ENCODE measurements at places on chromosomes 3 and 15.

DNA sequence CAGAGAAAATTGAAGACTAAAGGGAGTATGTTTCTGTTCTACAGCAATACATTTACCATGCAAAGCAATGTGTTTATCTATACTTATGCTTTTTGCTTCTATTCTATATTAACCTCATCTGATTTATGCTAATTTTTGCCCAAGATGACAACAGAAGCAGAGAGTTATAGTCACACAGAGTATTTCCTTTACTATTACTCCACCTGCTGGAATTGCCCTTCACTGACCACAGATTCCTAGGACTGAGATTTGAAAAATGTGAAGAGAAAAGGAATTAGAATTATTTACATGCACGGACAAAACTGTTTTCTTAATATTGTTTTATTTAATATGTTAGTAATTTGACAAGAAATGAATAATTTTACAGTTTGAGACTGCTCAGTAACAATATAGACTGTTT, 745.6 kb downstream of the VGLL3 start:
- peak; percentile 0 for DNase-seq

DNA sequence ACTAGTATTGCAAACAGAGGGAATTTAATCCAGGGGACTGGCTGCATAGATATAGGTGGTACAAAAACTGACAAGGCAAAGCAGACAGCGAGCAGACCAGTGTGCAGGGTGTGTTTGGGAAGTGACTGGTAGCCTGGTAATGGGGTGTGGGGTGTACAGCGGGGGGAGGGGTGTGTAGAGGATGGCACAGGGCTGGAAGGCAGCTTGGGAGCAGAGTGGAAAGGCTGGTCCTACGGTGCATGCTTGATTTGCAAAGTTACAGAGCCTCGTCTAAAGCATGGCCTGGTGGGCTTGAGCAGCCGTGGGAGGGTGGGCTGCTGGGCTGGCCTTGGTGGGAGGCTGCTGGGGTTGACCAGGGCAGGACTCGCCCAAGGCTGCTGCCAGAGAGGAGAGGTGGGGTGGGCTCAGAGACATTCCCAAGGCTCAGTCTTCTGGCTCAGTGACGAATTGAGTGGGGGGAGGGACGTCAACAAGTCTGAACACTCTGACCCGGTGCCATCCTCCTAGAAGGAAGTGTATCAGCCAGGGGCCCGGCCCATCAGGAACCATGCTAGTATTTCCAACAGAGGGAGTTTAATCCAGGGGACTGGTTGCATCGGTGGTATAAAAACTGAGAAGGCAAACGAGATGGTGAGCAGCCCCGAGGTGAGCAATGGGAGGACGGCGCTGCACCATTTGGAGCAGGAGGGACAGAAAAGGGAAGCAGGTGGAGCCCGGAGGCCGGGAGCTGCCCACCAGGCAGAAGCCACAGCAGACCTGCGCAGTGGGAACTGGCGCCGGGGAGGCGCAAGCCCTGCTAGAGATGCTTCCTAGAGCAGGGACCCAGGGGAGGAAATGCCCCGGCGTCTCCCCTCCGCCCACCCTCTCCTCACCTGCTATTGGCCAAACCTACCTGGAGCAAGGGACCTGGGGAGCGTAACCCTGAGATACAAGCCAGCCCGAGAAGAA, 29.2 kb downstream of the CPN2 start:
- peak; percentile 39 for DNase-seq

GRCh38 chr3:100210772-100211135, 50.0 kb upstream of the TBC1D23 start:
- DNase-seq: peak; percentile 85

- no peak for DNase-seq
Measured at GRCh38 chr15:59798605-59798917, 109.4 kb upstream of the BNIP2 start.

DNA sequence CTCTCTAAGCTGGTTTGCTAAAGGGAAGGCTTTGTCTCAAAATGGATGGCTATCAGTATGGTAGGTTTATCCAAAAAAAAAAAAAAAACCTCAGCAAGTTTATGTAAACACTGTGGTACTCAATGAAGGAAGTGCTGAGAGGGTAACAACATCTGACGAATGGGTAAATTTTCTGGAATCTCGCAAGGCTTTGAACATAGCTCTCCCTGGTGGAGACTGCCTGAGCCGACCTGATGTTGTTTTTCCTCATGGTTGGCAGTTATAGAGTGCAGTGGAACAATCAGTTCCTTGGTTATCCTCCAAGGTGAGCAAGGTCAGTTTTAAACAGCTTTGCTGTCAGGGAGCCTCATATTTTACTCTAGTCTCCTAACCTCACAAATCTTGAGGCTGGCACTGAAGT, 94.6 kb downstream of the ZPLD1 start:
- no peak for DNase-seq

DNA sequence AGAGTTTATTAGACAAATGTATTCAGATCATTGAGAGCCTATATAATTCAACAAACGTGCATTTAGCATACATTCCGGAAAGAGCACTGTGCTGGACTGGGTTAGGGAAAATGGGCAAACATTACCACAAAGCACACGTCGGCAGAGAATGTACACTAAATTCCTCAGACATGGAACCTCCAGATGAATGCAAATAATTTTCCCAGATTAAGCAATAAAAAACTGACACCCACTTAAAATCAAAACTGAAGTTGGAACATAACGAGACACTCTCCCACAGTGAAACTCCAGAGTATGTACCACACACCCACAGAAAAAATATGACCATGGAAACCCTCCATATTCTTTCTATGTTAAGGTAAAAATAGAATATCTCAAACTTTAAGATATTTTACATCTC, 4.8 kb downstream of the SECISBP2L start:
- no peak for DNase-seq

DNA sequence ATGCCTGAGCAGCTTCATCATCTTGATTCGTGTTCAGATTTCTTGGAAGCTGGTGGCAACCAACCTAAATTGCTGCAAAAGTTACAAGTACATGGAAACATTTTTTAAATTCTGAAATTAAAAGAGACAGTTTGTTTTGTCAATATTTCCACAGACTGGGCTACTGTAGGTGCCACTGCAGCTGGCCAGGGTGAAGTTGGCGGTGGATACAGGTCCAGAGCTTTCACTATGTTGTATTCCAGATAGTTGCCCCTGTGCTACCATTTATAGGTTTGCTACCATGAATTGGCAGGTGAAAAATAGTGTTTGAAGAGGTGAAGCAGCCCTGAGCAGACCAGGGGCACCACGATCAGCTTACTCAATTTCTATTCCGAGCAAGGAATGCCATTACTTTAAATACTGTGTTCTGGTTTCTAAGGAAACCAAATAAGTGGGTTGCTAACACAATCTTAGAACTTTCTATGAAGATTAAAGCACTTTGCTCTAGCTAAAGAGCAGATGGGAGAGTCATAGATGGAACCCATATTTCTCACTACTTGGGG, 21.2 kb upstream of the SHC4 start:
- DNase-seq: no peak

DNA sequence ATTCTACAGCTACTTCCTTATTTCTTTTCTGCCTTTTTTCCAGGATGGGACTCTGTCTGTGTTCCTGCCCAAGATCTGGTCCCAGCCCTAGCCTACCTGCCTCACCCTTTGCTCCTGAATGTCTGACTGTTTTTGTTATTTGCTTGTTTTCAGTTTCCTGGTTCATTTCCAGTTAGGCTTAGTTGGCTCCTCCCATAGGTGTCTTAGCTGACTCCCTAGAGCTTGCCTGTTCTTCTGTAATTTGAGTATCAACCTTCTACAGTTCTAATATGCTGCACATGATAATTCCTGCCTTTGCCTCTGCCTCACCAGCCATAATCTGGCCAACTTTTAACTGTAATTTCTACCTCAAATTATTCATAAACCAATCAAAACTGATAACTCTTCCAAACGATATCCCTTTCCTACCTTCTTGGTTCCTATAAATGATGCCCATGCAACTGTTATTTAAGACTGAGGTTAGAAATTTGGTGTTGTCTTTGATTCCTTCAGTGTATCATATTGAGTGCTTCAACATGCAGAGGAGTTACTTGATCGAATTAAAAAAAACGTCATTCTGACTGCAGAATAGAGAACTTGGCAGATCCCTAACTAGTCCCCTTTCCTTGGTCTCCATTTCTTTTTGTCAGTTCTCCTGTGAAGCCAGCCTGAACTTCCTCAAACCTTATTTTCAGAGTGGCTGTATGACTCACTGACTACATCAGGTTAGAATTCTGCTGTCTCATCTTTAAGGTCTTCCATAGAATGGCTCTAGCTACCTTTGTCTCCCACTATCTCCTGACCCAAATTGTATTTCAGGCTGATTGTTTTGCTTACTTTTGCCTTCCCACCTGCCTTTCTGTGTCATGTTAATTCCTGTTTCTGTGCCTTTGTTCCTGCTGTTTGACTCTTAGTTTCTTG, 8.4 kb downstream of the GOLM2 start:
- DNase-seq: peak; percentile 60

- DNase-seq: no peak
Measured at GRCh38 chr3:172530566-172530965, 7.3 kb upstream of the TNFSF10 start.

DNA sequence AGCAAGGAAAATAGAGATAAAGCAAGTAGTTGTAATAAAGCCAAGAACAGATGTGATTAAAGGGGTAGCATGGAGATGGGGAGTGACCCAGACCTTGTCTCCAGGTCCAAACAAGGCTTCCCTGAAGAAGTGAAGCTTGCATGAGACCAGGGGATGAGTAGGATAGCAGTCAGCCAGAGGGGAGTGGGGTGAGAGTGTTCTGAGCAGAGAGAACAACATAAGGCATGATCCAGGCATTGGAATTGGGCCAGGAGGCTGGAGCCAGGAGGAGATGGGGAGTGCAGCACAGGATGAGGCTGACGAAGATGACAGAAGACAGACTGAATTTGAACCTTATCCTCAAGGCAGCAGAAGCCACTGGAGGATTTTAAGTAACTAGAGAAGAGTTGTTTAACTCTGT, 7.2 kb downstream of the TMOD2 start:
- no peak for DNase-seq

GRCh38 chr15:75143738-75144334, 57.8 kb upstream of the C15orf39 start:
- DNase-seq: no peak

- no peak for DNase-seq
Measured at GRCh38 chr3:26636096-26636727, 13.6 kb downstream of the LRRC3B start.

DNA sequence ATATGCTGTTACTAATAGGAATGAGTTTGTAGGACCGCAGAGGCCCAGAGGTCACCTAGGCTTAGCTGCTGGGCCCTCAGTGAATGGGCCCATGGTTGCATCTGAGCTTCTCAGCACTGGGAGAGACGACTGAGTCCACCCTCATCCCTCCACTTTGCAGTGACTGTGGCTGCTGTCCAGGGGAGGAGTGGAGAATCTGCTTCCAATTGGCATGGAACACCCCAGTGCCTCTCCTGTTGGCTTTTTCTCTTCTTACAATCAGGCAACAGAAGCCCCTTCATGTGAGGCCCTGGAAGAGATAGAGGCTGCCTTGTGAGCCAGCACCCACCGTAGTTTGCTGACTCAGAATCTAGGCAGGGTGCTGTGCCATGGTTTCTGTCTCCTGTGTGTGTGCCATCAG, 55.6 kb downstream of the ARNT2 start:
- no peak for DNase-seq

- no peak for DNase-seq
Measured at GRCh38 chr3:134448664-134449063, 37.1 kb downstream of the ANAPC13 start.

DNA sequence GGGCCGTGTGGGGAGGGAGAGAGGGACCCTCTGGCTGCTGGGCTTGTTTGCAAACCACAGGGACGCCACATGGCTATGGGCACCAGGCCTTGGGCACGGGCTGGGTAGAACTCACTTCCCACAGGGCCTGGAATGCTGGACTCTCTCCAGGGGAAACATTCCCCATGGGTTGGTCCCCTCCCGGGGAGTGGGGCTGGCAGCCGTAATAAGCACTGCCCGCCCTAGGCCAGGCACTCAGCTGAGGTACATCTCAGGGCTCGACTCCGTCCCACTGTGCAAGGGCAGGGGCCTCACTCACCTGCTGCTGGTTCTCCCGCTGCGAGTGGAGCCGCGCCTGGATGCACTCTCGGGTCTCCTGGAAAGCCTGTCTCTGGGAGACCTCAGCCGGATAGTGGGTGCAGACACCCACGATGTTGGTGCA, 96.7 kb downstream of the ADCY5 start:
- no peak for DNase-seq

DNA sequence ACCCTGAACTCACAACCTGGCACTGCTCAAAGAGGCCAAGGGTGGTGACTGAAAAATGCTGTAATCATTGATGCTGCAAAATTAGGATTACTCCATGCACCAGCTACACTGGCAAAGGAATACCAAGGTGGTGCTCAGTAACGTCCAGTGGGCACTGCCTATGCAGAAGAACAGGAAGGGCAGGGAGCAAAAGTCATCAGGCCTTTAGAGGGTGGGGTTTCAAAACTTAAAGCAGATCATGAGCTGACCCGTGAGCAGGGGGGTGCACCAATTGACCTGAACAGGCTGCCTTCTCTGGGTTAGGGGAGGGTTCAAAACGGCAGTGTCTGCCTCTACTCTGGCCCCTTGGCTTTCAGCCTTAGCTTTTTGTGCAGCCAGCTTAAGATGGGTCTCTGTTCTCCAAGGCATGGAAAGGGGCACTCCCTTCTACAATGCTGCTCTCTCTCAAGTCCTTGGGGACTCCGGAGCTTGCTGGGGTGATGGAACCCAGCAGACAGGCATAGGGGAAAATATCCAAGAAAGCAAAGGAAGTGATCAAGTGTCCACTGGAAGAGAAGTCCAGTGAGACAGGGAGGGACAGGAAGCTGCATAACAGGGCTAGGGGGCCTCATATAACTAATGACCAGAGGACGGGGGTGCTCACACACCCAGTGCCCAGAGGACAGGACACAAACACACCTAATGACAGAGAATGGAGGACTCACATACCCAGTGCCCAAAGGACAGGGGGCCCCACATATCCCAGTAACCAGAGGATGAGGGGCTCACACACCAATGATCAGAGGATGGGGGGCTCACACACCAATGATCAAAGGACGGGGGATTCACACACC, 11.4 kb downstream of the RAB6B start:
- no peak for DNase-seq

DNA sequence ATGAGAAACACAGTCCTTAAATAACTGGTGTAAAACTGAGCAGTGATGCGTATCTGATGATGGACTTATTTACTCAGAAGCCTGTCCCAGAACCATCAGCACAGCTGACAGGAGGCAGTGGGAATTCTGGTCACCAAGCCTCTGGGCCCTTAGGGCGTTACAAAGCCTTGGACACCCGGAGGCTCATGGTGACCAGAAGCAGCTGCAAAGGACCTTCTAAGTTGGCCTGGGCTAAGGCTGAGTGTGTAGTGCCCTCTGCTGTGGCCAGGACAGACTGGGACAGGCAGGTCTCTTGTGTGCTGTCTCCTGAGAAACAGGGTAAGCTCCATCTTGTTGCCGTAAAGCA, 168.9 kb downstream of the ATP10A start:
- no peak for DNase-seq

GRCh38 chr15:58931987-58932588, 1.4 kb downstream of the SLTM start:
- DNase-seq: no peak

- no peak for DNase-seq
Measured at GRCh38 chr15:69489073-69489571, 36.5 kb downstream of the RPLP1 start.

GRCh38 chr3:173584838-173585831, 187.6 kb downstream of the NLGN1 start:
- no peak for DNase-seq

- DNase-seq: peak; percentile 64
Measured at GRCh38 chr3:179015551-179016020, 56.0 kb downstream of the ZMAT3 start.

Measured in DMS153 (cell line).